Ascending aorta (tissue), 2 donors: ENCODE measurements at places on chromosomes 2 and 18. TPM values are rescaled to one million over a fixed set of nuclear protein-coding genes. Genes with fewer than 3 reads are reported as not detected.

DNA sequence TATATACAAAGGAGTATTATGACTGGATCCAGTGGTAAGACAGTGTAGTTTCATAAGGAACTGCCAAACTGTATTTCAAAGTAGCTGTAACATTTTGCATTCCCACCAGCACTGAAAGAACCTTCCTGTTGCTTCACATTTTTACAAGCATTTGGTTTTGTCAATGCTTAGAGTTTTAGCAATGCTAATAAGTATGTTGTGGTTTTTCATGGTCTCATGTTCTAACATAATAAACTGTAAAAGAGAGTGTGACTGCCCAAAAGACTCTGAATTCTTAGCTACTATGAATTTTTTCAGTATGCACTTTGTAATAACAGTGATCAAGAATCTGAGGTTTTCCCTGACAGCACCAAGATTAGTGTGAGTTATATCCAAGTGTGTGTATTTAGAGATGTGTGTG is 604.2 kb downstream of the XIRP2 start:
- H3K4me3 ChIP-seq, result no peak overlapping the region
- H3K27ac ChIP-seq, result no peak overlapping the region
- H3K27me3 ChIP-seq, result no peaks in the 10 kb centered on the region
- DNase-seq, result no peak
- H3K36me3 ChIP-seq, result no peaks in the 10 kb centered on the region
- H3K4me1 ChIP-seq, result no peaks in the 10 kb centered on the region

GRCh38 chr18:28854964-28855363 is 678.0 kb upstream of the CDH2 start:
- H3K4me3 ChIP-seq, result no peak overlapping the region
- H3K27me3 ChIP-seq, result no peaks in the 10 kb centered on the region
- peaks cover 8% of the 10 kb centered on the region for H3K4me1 ChIP-seq
- no peak for DNase-seq
- peak overlapping the region; percentile 21 for H3K27ac ChIP-seq
- no peaks in the 10 kb centered on the region for H3K36me3 ChIP-seq

DNA sequence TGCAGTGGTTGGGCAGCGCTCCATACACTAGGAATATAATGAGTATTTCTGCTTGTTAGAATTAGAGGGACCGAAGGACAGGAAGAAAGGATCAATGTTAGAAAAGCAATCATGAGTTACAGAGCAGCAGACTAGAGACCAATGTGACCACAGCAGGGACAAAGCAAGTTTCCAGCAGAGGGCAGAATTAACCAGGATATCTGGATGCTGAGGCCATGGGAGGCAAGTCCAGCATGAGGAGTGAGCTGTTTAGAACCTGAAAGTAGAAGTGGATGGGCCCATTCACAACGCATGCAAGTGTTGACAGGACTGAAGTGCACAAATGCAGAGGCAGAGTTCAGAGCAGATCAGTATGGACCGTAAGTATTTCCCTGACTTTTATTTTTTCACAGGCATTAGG is 910.4 kb upstream of the GYPC start:
- no peaks in the 10 kb centered on the region for H3K27me3 ChIP-seq
- no peaks in the 10 kb centered on the region for H3K36me3 ChIP-seq
- DNase-seq, result no peak
- no peak overlapping the region for H3K4me3 ChIP-seq
- H3K27ac ChIP-seq, result no peak overlapping the region

- no peaks in the 10 kb centered on the region for H3K27me3 ChIP-seq
- no peak for DNase-seq
- H3K36me3 ChIP-seq, result no peaks in the 10 kb centered on the region
- no peak overlapping the region for H3K4me3 ChIP-seq
- H3K4me1 ChIP-seq, result no peaks in the 10 kb centered on the region
Observed at GRCh38 chr18:75728621-75729020, 301.1 kb upstream of the SMIM21 start.

DNA sequence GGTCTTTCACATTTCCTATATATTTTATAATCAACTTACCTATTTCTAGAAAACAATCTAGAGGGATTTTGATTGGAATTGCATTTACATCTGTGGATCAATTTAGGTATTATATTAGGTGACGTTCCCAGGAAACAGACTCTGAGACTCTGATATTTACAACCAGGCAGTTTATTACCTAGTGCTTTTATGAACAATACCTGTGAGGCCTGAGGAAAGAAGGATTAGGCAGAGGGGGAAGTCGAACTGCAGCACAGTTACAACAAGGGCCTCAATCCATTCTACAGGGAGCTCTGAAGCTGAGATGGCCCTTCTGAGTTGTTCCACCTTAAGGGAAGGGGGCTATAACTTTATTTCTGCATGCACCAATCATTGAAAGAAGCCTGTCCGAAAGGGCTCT is 206.9 kb downstream of the MYO1B start:
- H3K27me3 ChIP-seq, result no peaks in the 10 kb centered on the region
- no peak overlapping the region for H3K4me3 ChIP-seq
- H3K27ac ChIP-seq, result no peak overlapping the region
- H3K4me1 ChIP-seq, result no peaks in the 10 kb centered on the region
- H3K36me3 ChIP-seq, result no peaks in the 10 kb centered on the region
- no peak for DNase-seq

ACMSD gene
- total RNA-seq, result not detected

SMCHD1 gene
- 29.2 TPM for total RNA-seq

CD226 gene
- total RNA-seq, result 3.3 TPM

PSMA8 gene
- not detected for total RNA-seq

KIF1A gene
- total RNA-seq, result 0.11 TPM

DYTN gene
- total RNA-seq, result not detected
